Jurkat, Clone E6-1 (cell line): ENCODE measurements at places on chromosomes 7 and 10.

GRCh38 chr10:97851341-97852001 lies 1.8 kb downstream of the GOLGA7B start:
- DNase-seq: peak; percentile 79

DNA sequence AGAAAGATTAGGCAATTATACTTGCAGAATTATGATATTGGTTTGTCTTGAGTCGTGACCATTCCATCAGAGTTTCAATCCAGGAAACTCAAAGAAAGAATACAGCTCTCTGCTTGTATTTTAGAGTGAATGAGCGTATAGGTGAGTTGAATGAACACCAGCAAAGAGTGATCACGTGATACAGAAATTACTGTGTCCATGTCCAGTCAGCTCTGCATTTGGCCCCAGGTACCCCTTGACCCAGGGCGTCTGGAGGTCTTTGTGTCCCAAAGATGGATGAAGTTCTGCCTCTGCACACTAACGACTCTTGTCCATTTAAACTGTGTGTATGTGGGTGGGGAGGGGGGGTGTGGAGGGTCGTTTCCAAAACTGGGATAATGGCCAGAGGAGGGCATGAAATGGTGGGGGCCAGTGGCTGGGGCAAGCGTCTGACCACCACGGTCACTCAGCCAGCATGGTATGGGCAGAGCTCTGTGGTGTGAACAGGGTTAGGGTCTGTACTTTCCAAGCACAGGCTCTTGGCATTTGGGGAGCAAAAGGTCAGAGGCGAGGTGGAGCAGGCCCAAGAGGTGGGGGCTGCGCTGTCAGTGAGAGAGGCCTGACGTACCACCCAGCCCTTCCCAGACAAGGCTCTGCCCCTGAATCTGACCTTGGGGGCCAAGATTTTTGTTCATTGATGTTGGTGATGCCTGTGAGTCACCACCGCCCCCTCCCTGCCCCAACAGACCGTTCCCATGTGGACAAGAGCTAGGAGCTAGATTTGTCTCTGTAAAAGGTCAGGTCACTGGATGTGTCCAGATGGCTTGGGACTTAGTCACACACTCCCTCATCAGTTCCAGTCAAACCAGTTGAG lies 1.4 kb downstream of the PTPRE start:
- no peak for DNase-seq

DNA sequence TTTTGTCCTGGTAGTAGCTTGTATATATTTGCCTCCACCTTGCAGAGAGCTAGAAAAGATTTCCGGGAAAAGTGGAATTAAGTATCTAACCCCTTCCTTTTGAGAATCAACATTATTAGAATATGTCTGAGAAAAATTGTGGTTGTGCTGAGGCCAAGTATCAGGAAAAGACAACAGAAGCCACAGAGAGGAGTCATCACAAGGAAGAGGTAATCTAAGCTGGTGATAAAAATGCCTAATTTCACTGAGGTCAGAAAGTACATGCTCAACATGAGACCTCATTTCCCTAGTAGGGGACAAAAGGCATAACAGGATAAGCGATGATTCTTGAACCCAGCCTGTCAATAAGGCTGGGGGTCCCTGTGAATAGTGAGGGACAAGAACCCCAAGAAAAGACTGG lies 97.0 kb upstream of the PDE1C start:
- DNase-seq: no peak

- DNase-seq: no peak
Measured at GRCh38 chr10:60424971-60425370, 35.3 kb upstream of the ANK3 start.

- no peak for DNase-seq
Measured at GRCh38 chr10:35495521-35496119, 109.5 kb upstream of the GJD4 start.

- DNase-seq: no peak
Measured at GRCh38 chr10:70583669-70584037, 18.9 kb downstream of the PRF1 start.

DNA sequence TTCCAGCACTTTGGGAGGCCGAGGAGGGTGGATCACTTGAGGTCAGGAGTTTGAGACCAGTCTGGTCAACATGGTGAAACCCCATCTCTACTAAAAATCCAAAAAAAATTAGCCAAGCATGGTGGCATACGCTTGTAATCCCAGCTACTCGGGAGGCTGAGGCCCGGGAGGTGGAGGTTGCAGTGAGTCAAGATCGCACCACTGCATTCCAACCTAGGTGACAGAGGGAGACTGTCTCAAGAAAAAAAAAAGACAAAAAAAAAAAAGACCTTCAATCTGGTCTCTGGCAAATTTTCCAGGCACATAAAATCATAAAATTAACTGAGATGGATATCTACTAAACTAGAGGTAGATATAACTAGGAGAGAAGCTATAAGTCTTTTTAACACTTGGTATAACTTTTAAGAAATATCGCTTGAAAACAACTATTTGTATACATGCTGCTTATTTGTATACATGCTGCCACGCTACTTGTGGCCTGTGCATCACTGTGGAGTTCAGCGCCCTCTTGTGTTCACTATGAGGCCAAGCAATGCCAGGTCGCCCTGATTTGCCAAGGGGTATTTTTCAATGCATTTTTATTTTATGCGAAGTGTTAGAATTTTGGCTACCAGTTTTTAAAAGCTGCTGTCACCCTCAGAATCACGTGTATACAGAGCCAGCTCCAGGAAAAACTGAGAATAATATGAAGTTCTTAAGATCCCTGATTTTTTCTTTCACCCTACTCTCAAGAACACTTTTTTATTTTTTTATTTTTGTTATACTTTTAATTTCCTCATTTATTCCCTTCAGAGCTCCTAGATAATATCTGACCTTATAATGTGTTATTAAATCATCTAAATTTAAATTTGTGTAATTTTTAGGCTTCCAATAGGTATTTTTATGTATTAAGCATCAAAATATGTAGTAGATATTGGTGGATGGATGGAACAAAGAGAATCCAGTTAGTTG lies 26.7 kb downstream of the CYCS start:
- peak; percentile 69 for DNase-seq

- no peak for DNase-seq
Measured at GRCh38 chr7:73850781-73851207, 8.5 kb upstream of the METTL27 start.

DNA sequence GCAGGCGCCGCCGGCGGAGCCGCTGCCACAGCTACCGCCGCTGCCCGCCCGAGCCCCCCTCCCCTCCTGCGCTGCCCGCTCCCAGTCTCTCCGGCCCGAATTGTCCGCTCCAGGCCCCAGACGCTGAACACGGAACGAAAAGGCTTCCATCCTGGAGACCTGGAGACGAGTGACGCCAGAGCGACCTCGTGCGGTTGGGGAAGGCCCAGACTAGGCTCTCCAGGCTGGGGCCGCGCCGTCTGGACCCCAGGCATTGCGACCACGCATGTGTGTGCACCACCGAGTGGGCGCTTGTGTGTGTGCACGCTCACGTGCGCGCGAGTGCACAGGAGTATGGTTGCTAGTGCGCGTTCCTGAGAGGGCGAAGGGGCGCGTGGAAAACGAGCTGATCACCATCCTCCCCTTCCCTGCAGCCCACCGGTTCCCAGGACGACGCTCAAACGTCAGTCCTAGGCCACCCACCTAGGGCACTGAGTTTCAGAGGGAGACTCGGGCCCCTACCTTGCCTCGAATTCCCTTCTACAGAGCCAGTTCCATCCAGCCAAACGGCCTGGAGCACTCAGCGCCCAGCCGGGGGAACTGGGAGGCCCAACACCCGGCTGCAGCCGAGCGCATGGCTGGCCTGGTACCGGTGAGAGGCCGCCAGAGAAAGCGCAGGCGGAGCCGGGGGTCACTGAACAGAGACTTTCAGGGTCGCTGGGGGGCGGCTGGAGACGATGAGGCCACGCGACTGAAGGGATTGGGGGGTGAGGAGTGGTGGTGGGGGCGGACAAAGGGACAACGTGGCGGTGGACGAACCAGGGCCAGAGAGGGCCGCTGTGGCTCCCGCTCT lies 11.6 kb downstream of the LBX1 start:
- no peak for DNase-seq

DNA sequence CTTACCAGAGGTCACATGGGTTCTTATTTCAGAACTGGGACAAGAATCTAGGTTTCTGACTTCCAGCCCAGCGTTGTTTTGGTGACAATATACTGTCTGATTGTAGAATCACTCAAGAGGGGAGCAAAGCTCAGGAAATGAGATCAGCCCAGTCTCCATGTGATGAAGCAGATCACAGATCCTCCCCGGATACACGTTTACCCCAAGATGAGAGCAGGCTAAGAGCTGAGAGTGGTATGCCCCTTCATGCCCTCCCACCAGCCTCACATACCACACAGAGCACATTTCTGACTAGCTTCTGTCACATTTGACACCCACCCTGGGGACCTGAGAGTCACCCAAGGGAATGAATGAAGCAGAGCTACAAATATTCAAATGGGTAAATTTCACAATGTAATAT lies 27.1 kb upstream of the PRKCQ start:
- peak; percentile 61 for DNase-seq

GRCh38 chr10:88342733-88343310 lies 240.3 kb downstream of the RNLS start:
- DNase-seq: no peak

DNA sequence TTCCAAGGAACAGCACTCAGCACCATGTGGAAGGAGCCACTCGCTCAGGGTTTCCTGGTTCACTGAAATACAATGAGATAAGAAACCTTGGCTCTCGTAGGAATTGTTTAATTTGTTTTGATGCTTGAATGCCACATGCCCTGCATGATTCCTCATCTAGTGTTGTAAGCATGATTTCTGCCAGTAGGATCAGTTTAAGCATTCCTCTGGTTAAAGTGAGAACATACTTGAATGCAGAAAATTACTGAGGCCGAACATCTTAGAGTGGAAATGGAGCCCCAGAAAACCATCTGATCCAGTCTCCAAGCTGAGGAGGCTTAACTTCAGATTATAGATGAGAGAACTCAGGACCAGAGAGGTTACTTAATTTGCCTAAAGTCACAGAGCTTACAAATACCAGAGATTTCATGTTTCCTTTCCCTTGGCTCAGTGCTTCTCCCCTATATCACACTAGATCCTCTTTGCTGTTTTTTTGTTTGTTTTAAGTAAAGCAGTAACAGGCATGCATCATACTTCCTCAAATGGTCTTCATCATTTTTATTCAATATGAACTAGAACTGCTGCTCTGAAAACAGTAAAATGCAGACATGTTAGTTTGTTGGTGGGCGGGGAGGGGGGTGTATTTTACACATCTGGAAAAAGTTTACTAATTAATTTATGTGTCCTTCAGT lies 125.1 kb downstream of the ADAM12 start:
- DNase-seq: no peak

GRCh38 chr7:116583653-116584052 lies 58.8 kb downstream of the CAV1 start:
- no peak for DNase-seq

DNA sequence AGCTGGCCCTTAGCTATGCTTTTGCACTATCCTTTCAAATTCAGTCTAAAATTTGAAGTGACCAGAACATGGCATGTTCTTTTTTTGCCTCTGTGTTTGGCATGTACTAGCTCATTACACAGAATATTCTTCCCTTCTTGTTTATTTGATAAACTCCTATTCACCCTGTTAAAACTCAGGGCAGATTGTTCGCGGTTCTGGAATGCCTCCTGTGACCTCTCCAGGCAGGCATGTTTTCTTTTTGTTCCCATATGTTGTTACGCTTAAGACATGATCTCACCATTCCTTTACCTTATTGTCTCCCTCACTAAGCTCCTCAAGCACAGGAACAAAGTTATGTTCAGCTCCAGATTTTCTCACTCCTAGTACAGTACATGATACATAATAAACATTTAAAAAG lies 181.7 kb downstream of the CCSER2 start:
- no peak for DNase-seq

DNA sequence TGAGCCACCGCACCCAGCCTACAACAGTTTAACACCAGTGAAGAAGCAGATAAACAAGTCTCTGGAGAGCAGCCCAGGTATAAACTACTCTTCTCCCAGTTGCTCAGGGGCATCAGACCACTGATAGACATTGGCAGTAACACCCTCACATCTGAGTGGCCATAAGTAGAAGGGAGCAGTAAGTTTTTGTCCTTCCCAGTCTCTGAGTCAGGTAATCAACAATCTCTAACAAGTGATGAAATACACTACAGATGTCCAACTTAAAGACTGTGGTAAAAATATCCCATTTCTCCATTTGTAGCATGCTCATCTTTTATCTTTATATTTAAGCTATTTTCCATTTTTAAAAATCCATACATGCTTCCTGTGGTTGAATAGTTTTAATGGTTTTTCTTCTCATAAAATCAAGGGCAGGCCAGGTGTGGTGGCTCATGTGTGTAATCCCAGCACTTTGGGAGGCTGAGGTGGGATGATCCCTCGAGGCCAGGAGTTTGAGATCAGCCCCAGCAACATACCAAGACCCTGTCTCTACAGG lies 78.6 kb downstream of the GSAP start:
- no peak for DNase-seq

DNA sequence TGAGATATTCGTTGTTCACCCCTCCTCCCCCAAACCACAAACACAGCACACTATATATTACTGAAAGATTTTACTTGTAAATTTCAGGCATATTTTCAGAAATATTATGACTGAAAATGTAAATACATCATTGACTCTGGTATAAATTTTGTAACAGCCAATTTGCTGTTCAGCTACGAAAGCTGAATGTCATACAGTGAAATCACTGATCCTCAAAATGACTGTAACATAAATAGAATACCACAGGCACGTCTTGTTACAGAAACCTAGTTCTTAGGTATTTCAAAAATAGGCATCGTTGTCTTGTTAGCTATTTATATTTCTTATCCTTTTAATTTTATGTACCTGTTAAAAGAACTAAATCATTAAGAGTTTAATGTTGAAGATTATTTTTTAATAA lies 15.1 kb downstream of the TRUB1 start:
- no peak for DNase-seq
